IMR-90 (cell line): ENCODE measurements at places on chromosomes 2 and 18. TPM values are rescaled to one million over a fixed set of nuclear protein-coding genes. Genes with fewer than 3 reads are reported as not detected.

GRCh38 chr2:210392469-210392881 lies 77.5 kb upstream of the MYL1 start:
- H3K27me3 ChIP-seq: no peaks in the 10 kb centered on the region
- no peak for DNase-seq
- no peaks in the 10 kb centered on the region for H3K36me3 ChIP-seq
- H3K4me3 ChIP-seq: no peak overlapping the region
- H3K27ac ChIP-seq: no peak overlapping the region

GRCh38 chr18:23618862-23619387 lies 32.6 kb upstream of the NPC1 start:
- DNase-seq: no peak
- no peak overlapping the region for H3K27ac ChIP-seq
- no peaks in the 10 kb centered on the region for H3K36me3 ChIP-seq
- H3K27me3 ChIP-seq: peaks cover 23% of the 10 kb centered on the region

DNA sequence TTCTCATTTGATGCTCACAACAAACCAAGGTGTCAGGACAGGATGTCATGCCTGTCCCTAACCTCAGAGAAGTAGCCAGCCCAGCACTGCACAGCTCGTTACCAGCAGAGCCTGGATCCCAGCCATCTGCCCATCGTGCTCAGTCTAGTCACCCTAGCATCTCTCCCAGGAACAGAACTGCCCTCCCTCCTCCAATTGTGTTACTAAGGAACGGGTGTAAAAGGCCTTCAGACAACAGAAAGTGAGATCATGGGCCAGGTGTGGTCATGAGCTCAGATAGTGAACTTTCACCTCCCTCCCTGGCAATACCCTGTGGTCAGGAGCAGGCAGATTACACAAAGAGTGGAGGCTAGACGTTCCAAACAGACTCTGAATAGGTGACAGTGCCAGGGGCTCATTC lies 111.8 kb upstream of the PPP1CB start:
- no peak overlapping the region for H3K27ac ChIP-seq
- H3K4me1 ChIP-seq: peaks cover 10% of the 10 kb centered on the region
- DNase-seq: no peak
- H3K27me3 ChIP-seq: no peaks in the 10 kb centered on the region
- H3K36me3 ChIP-seq: no peaks in the 10 kb centered on the region

FBXO48 gene
- 0.37 and 0.43 TPM in 2 replicates for polyA plus RNA-seq

- H3K4me3 ChIP-seq: no peak overlapping the region
- H3K27me3 ChIP-seq: peaks cover 9% of the 10 kb centered on the region
- DNase-seq: no peak
- H3K27ac ChIP-seq: no peak overlapping the region
Measured at GRCh38 chr18:48077291-48077690, 146.8 kb upstream of the SMAD2 start.

DNA sequence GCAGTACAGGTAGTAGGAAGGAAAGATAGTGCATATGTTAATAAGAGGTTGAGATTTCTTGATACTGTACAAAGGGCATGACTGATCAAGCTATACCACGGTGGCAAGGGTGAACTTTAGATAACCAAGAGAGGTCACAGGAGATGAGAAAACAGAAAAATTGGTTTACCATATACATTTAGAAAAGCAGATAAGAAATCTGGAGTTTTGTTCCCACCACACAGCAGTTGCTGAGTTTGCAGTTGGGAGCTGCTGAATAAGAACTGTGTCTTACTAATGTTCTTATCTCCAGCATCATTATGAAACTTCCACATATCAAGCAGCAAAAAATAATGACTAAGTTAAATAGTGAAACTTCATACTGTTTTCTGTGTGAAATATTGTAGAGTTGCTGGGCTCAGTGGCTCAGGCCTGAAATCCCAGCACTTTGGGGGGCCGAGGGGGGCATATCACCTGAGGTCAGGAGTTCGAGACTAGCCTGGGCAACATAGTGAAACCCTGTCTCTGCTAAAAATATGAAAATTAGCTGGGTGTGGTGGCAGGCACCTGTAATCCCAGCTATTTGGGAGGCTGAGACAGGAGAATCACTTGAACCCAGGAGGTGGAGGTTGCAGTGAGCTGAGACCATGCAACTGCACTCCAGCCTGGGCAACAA lies 12.0 kb upstream of the IMPACT start:
- no peaks in the 10 kb centered on the region for H3K4me1 ChIP-seq
- H3K4me3 ChIP-seq: no peak overlapping the region

EHD3 gene
- polyA plus RNA-seq: 29.1 and 31.8 TPM in 2 replicates

DNA sequence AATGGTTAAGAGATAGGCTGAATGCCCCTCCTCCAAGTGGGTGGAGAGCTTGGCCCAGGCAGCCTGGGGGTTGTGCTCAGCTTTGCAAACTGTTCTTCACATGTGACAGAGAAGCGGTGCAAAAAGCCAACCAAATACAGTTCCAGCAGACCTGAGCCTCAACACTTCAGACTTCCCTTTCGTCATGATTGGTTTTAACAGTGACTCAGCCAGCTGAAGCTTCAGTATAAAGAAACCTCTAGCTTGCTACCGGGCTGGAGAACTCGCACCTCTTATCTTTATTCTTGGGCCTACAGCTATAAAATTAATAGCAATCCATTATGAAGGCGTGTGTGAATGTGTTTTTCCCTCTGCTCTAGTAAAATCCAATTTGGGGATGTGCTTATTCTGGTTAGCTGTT lies 20.0 kb downstream of the SETBP1 start:
- no peak for DNase-seq
- no peaks in the 10 kb centered on the region for H3K36me3 ChIP-seq
- no peak overlapping the region for H3K4me3 ChIP-seq
- no peaks in the 10 kb centered on the region; the same call in 1 of the 2 replicates for H3K27me3 ChIP-seq
- no peak overlapping the region for H3K27ac ChIP-seq
- H3K4me1 ChIP-seq: no peaks in the 10 kb centered on the region

DNA sequence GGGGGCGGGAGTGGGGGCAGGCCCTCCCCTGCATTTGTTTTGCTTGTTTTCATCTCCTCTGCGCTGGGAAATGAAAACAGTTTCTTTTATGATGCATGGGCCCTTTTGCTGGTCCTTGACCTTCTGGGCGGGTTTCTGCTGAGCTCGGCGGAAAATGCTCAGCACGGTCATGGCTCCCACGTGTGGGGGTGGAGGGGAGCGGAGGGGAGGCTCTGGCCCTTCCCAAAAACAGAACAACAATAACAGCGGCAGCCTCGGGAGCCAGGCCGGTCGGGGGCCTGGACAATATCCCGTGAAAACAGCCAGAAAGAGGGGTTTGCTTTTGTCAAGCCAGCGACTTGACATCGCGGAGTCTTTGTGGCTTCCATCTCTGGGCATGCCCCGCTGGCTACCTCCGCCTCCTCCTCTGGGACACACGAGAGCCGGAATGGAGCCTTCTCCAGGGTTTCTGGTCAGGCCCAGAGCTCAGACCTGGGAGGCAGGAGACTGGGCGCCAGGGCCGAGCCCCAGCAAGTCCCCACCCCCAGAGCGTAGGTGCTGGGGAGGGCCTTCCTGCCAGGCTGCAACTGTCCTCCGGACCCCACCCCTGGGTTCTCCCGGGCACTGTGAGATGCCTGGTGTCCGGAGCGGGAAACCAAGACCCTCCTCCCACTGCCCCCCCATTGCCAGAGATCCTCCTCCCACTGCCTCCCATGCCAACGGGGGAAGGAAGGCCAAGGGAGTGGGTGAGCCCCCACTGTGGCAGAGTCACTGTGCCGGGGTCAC lies 35.9 kb upstream of the SNED1 start:
- H3K4me3 ChIP-seq: no peak overlapping the region
- no peaks in the 10 kb centered on the region for H3K36me3 ChIP-seq
- peaks cover 31% of the 10 kb centered on the region; the same call in 1 of the 2 replicates for H3K4me1 ChIP-seq
- no peak for DNase-seq
- no peak overlapping the region for H3K27ac ChIP-seq

FOSL2 gene
- polyA plus RNA-seq: 46.3 and 51.1 TPM in 2 replicates

GRCh38 chr2:171547256-171547655 lies 25.0 kb downstream of the CYBRD1 start:
- H3K4me1 ChIP-seq: peaks cover 10% of the 10 kb centered on the region; the same call in 1 of the 2 replicates
- H3K36me3 ChIP-seq: peaks cover 14% of the 10 kb centered on the region
- H3K27ac ChIP-seq: no peak overlapping the region
- no peaks in the 10 kb centered on the region for H3K27me3 ChIP-seq
- DNase-seq: no peak

DNA sequence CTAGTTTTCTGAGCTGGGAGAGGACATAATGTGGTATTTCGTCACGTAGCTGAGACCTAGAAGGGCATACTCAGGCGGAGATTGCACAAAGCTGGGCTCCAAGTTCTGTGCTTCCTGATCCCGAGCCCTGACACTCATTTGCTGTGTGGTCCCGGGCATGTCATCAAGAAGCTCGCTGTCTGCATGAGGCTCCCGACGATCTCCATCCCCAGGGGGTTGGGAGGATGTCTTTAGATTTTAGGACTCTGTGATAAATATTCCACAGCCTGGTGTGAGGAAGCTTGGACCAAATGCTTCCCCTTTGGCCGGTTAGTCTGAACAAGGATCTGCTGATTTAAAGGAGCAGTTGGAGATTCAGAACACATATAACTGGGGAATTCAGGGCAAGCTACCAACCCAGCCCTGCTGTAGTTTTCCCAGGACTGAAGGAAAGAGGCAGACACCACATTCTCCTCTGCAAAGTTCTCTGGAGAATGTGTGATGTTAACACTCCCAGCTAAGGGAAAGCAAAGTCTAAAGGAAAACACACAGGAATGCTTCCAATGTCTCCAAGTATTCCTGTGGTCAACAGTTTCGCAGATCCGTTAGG lies 2.3 kb downstream of the KCNE4 start:
- peak overlapping the region; percentile 14 for H3K4me3 ChIP-seq
- H3K27me3 ChIP-seq: no peaks in the 10 kb centered on the region
- H3K4me1 ChIP-seq: peaks cover 27% of the 10 kb centered on the region

FAM161A gene
- 0.63 and 0.80 TPM in 2 replicates for polyA plus RNA-seq

GRCh38 chr18:58691256-58691655 lies 20.0 kb downstream of the MALT1 start:
- H3K36me3 ChIP-seq: peaks cover 22% of the 10 kb centered on the region
- no peak overlapping the region for H3K27ac ChIP-seq
- H3K4me3 ChIP-seq: no peak overlapping the region
- no peak for DNase-seq

DNA sequence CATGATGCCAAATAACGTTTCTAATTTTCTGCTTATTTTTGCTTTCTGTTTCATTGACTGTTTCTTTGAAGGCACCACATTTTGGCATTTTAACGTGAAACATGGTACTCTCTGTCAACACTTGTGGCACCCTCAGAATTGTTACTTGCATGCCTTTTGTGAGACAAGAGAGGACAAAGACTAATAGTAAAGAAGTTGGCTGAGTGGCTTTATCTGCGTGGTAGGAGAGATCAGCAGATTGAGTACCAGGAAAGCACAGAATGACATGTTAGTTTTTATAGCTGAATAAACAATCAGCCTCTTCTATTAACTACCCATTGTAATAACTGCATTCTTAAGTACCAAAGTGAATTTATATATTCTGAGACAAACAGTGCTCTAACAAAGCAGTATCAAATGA lies 8.6 kb downstream of the ZNF638 start:
- H3K27me3 ChIP-seq: no peaks in the 10 kb centered on the region
- peaks cover 2% of the 10 kb centered on the region; the same call in 1 of the 2 replicates for H3K4me1 ChIP-seq
- no peak overlapping the region for H3K4me3 ChIP-seq
- no peaks in the 10 kb centered on the region; the same call in 1 of the 2 replicates for H3K36me3 ChIP-seq

DNA sequence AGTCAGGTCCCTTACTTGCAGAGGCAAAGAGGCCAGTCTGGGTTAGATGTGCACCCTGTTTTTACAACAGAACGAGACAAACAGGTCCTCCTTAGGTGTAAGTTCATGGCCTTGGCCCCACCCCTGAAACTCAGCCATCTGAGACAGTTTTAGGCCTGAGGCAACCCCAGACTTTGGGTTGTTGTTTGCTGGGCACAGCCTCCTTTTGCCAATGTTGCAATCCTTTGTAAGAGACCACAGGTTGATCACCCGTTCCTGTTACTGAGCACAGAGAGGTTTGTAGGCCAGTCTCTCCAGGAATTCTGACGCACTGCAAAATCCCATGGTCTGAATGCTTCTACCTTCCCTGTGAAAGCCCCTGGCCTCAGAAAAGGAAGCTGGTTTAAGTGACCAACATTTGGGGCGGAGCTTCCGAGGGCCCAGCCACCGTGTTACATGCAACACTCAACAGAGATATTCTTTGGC lies 15.5 kb upstream of the IL1RN start:
- H3K4me1 ChIP-seq: no peaks in the 10 kb centered on the region
- H3K36me3 ChIP-seq: no peaks in the 10 kb centered on the region
- H3K4me3 ChIP-seq: no peak overlapping the region

LONRF2 gene
- 0.19 TPM in 2 replicates for polyA plus RNA-seq

- H3K4me3 ChIP-seq: no peak overlapping the region
- H3K36me3 ChIP-seq: peaks cover 28% of the 10 kb centered on the region
- H3K27ac ChIP-seq: peak overlapping the region; percentile 89
- no peaks in the 10 kb centered on the region for H3K27me3 ChIP-seq
Measured at GRCh38 chr18:76363436-76364120, 131.5 kb downstream of the ZNF516 start.

DNA sequence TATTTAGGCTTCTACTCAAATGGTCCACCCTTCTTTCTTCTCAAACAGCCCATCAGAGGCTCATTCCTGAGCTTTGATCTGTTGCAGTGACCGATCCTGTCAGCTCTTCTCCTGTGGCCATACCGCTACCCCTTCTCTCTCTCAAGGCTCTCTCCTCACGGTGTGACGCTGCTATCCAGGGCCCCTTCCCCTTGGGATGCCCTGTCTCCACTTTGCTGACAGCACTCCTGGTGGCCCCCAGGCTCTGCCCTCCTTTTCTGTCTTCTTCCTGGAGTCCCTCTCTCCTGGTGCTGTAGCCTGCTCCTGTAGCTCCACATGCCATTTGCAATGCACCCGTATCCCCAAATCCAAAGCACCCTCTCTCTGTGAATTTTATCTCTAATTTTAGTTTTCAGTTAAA lies 45.4 kb upstream of the CTAGE1 start:
- H3K27me3 ChIP-seq: no peaks in the 10 kb centered on the region
- no peaks in the 10 kb centered on the region for H3K36me3 ChIP-seq
- DNase-seq: no peak
- peaks cover 14% of the 10 kb centered on the region for H3K4me1 ChIP-seq

DNA sequence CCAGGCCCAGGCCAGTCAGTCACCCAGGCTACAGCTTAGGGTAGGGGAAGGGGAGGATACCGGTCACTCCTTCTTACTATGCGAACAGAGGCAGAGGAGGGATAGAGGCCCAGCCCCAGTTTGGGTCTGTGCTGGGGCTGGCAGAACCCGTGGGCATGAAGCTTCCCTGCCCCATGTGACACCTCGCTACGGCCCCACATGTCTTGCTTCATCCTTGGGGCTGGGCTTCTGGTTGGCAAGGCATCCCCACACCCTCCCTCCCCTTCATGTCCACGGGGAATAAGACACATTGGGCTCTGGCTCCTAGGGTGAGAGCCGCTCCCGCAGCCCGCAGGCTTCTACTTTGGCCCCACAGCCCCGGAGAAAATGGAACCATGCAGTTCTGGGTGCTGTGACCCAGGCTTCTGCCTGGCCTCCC lies 32.4 kb downstream of the HS1BP3 start:
- peak overlapping the region; percentile 91 for H3K27ac ChIP-seq
- peaks cover 24% of the 10 kb centered on the region for H3K36me3 ChIP-seq
- H3K4me1 ChIP-seq: peaks cover 25% of the 10 kb centered on the region
- DNase-seq: no peak
- no peaks in the 10 kb centered on the region for H3K27me3 ChIP-seq

EVX2 gene
- polyA plus RNA-seq: not detected in 2 replicates
